ENCODE measurements at places on chromosomes 4 and X.

GRCh38 chrX:80663331-80663730 is 146.3 kb downstream of the BRWD3 start:
- no peak for DNase-seq

GRCh38 chrX:136880003-136880451 is 498 bp downstream of the RBMX start:
- DNase-seq, result no peak

- DNase-seq, result no peak
Observed at GRCh38 chr4:32203340-32203739, 1483.2 kb downstream of the PCDH7 start.

DNA sequence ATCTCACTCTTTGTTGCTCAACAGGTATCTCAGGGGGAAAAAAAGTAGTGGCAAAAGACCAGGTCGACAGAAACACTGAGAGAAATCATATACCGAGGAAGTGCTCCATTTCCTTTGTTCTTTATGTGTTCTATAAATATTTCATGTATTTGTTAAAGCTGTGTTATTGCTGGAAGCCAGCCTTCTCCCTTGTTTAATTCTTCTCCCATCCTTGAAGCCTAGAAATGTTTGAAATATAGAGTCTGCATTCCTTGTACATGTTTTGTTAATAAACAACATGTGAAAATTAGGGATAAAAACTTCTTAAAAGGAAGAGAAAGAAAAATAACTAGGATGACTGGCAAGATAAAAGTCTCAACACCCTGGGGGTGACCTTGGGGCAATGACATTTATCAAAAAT is 186.2 kb downstream of the ANKRD50 start:
- no peak for DNase-seq

GRCh38 chr4:56742080-56742871 is 61.2 kb upstream of the HOPX start:
- DNase-seq, result no peak

DNA sequence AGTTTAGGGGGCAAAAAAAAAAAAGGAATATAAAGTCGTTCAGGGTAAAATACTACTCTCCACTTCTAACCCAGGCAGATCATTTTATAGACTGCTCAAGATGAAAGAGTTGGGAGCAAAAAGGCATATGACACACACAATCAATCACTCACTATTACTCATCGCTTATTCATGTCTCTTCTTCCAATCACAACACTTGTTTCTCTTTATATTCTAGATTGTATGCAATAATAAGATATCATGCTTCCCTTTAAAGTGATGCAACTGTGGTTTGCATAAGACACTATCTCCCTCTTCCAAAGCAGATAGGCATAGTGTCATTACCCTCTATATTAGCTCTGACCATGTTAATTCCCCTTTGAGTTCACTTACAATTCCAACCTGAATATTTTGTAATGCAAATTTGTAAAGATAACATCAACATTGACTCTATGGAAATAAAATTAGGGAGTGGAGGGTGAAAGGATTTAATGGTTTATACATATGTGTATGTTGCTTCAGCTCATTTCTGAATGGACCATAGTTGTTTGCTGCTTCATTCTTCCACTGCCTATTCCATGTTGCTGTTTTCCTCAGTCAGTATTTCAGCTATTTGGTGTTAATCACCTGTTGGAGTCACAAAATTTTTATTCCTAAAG is 154.9 kb upstream of the EPHA5 start:
- DNase-seq, result no peak

- DNase-seq, result no peak
Observed at GRCh38 chr4:188466001-188466400, 326.8 kb downstream of the TRIML1 start.

GRCh38 chr4:146520896-146521540 is 722 bp downstream of the SLC10A7 start:
- no peak for DNase-seq

- DNase-seq, result no peak
Observed at GRCh38 chr4:138452826-138453225, 210.7 kb upstream of the SLC7A11 start.

GRCh38 chrX:130247996-130248395 is 20.7 kb downstream of the ZNF280C start:
- no peak for DNase-seq

All from KG1 (cell line).